ENCODE measurements at places on chromosomes 6 and 20. TPM values are rescaled to one million over a fixed set of nuclear protein-coding genes. Genes with fewer than 3 reads are reported as not detected.

The DTD1 gene
- polyA plus RNA-seq: 51.9 TPM

The COL12A1 gene
- not detected for polyA plus RNA-seq

The CDC25B gene
- 20.0 TPM for polyA plus RNA-seq

The PNLDC1 gene
- polyA plus RNA-seq: 0.89 TPM

The BFSP1 gene
- not detected for polyA plus RNA-seq

The ABRACL gene
- polyA plus RNA-seq: 62.0 TPM

The PSORS1C2 gene
- not detected for polyA plus RNA-seq

The TFEB gene
- polyA plus RNA-seq: 196 TPM

The BPIFB3 gene
- polyA plus RNA-seq: not detected

The B3GAT2 gene
- 0.23 TPM for polyA plus RNA-seq

The CALHM4 gene
- not detected for polyA plus RNA-seq

The KCNQ5 gene
- polyA plus RNA-seq: 6.9 TPM

The OR2H2 gene
- polyA plus RNA-seq: not detected

The OPRM1 gene
- polyA plus RNA-seq: not detected

The HMGCLL1 gene
- not detected for polyA plus RNA-seq

The ZNF76 gene
- polyA plus RNA-seq: 41.5 TPM

The SCGN gene
- not detected for polyA plus RNA-seq

The CPNE5 gene
- polyA plus RNA-seq: 280 TPM

The PEX6 gene
- polyA plus RNA-seq: 12.7 TPM

The SPAG4 gene
- polyA plus RNA-seq: 1.9 TPM

The UBE2J1 gene
- polyA plus RNA-seq: 193 TPM

The CLPSL1 gene
- not detected for polyA plus RNA-seq

The TP53TG5 gene
- polyA plus RNA-seq: not detected

The LAMA5 gene
- 10.1 TPM for polyA plus RNA-seq
